ENCODE measurements at places on chromosomes 12 and 14.

GRCh38 chr12:78696267-78696666 is 168.3 kb upstream of the SYT1 start:
- DNase-seq = no peak

DNA sequence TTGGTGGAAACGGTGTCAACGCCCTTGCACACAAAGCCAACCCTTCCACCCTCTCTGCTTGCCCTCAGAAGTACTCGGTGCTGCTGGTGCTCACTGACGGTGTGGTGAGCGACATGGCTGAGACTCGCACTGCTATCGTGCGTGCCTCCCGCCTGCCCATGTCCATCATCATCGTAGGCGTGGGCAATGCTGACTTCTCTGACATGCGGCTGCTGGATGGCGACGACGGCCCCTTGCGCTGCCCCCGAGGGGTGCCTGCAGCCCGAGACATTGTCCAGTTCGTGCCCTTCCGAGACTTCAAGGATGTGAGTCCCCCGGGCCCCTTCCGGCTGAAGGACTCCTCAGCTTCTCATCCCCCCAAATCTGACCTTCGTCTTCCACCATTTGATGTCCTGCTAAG is 5.7 kb downstream of the CPNE6 start:
- DNase-seq = no peak

- no peak for DNase-seq
These were observed 143.3 kb upstream of the AVPR1A start for GRCh38 chr12:63294327-63294632.

DNA sequence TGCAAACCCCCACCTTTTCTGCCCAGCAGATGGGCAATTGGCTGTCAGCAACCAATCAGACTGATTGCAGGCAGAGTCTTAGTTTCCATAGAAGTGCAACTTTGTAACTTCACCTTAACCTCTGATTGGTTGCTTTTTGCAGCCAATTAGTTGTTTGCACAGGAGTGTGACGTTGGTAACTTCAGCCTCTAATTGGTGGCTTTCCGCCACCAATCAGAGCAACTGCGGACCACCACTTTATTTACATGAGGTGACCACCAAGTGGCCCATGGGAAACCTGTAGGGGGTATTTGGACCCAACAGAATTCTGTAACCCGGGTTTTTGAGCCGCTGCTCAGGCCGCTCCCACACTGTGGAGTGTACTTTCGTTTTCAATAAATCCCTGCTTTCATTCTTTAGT is 32.3 kb downstream of the CDKN1B start:
- no peak for DNase-seq

GRCh38 chr12:64675795-64676194 is 65.5 kb downstream of the RASSF3 start:
- no peak for DNase-seq

DNA sequence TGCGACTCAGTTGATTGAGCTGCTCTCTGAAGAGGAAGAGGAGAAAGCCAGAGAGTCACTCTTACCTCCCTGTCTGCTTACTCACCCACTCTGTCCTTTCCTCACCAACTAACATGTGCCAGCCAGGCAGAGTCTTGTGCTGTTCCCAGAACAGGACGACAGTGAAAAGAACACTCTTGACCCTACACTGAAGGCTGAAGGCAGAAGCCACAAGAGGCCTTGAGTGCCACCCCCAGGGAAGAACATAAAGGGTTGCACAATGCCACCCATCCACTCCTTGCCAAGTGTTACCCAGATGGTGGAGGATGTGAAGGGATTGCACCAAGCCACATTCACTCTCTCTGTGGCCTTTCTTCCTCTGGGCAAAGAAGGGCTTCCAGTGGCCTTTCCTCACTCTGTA is 12.8 kb downstream of the ABHD4 start:
- peak; percentile 27 for DNase-seq

- DNase-seq = no peak
These were observed 128.8 kb downstream of the GLT1D1 start for GRCh38 chr12:128981971-128982533.

DNA sequence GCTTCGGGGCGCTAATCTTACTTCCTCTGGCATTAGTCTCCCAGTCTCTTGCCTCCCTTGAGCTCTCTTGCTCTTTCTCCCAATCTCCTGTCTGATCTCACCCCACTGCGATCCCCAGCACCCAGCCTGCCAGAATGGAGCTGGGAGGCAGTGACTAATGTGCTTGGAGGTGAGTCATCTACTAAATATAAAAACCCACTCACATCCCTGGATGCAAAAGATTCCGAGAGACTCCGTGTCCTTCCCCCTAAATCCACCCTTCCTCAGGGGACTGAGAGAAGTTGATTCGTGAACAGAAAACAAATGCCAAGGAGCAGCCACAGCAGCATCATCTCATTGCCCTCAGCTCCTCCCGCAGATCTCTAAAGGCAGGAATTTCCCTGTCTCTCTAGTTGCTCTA is 45.7 kb upstream of the KCNA5 start:
- DNase-seq = peak; percentile 3

- no peak for DNase-seq
These were observed 16.1 kb downstream of the ACADS start for GRCh38 chr12:120741476-120742421.

DNA sequence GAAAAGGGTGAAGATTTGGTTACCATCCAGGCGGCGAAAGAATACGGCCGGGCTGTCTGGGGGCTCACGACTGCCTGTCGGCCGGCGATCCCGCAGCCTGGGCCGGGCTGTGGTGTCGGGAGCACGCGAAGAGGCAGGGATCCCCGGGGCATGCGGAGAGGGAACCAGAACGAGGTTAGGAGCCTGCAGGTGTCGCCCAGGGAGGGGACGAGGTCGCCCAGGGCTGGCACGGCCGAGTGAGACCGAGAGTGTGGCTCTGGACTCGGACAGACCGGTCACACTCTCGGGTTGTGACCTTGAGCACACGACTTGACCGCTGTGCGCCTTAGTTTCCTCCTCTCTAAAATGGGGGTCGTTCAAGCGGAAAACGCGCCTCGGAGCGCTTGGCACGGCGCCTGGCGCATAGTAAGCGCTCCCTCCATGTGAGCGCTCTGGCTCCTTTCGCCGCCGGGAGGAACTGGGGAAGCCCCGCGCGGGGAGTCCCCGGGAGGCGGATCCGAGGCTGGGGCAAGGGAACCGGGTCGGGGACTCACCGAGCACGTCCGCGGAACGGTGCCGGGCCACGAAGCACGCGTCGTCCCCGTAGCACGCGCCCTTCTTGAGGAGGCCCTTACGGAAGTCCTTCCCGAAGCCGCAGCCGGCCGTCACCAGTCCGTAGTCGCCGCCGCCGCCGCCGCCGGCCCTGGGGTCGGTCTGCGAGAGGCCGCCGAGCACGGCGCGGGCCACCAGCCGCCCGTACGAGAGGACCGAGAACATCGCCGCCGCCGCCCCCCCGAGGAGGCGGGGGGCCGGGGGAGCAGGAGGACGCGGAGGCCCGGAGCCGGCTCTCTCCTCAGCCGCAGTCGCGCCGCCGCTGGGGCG is 612 bp downstream of the PPTC7 start:
- DNase-seq = peak; percentile 36

- no peak for DNase-seq
These were observed 53.0 kb downstream of the SMUG1 start for GRCh38 chr12:54135621-54136350.

- DNase-seq = no peak
These were observed 813.0 kb downstream of the NRXN3 start for GRCh38 chr14:78983126-78983525.

GRCh38 chr14:28142400-28143015 is 624.1 kb upstream of the FOXG1 start:
- peak; percentile 0 for DNase-seq

GRCh38 chr12:1503281-1503711 is 91.1 kb downstream of the FBXL14 start:
- DNase-seq = no peak

DNA sequence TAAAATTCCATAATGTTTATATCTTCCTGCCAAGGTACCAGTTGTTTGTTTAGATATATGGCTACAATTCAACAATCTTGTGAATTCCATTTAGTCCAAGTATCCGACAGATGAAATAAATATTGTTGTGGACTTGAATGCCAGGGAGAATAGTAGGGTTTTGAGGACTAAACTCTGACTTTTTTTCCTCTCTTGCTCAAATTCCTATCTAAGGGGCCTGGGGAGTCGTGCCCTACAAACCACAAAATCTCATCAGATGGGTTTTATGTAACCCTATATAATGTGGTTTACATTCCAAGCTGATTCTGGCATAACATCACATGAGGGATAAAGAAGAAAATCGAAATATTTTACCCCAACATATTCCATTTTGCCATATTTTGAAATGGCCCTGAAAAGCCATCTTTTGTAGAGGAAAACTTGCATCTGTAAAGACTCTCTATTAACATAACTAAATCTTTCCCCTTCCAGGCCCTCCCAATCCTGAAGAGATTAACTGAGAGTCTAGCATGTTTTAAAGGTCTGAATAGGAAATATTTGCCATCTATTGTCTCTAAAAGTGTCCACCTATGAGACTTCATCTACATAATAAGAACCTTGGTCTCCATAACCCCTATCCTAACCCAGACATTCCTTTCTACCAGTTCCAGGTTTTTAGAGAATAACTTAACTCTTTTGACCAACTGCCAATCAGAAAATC is 184.7 kb upstream of the KITLG start:
- DNase-seq = no peak

Data from MV-4-11 (cell line).